ENCODE measurements at places on chromosomes 2 and 18.
A peak's percentile ranks its signal among the peaks of the same experiment; 100 is the strongest.

DNA sequence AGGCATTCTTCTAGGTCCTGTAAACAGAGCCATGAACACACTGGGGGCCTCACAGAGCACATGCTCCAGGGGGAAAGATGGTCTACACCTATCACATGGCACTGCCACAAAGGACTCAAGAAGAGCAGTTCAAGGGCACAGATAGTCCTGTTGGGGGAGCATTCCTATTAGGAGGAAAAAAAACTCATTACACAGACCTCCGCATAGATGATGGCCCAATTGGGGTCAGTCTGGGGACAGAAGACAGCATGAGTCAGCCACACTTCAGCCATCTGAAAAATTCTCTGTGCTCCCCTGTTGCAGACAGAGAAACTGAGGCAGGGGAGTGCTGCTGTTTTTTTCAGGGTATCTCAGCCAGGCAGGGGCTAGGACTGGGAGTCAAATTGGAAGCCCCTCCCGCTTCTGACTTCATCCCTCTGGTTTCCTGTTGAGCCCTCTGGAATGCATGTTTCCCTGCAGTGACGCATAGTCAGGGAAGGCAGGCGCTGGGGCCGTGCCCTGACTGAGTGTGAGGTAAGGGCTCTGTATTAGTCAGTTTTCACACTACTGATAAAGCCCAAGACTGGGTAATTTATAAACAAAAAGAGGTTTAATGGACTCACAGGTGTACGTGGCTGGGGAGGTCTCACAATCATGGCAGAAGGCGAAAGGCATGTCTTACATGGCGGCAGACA, 67.9 kb downstream of the RHOB start:
- peak; percentile 85 for DNase-seq

GRCh38 chr2:39409697-39410389, 27.2 kb downstream of the MAP4K3 start:
- DNase-seq = no peak

DNA sequence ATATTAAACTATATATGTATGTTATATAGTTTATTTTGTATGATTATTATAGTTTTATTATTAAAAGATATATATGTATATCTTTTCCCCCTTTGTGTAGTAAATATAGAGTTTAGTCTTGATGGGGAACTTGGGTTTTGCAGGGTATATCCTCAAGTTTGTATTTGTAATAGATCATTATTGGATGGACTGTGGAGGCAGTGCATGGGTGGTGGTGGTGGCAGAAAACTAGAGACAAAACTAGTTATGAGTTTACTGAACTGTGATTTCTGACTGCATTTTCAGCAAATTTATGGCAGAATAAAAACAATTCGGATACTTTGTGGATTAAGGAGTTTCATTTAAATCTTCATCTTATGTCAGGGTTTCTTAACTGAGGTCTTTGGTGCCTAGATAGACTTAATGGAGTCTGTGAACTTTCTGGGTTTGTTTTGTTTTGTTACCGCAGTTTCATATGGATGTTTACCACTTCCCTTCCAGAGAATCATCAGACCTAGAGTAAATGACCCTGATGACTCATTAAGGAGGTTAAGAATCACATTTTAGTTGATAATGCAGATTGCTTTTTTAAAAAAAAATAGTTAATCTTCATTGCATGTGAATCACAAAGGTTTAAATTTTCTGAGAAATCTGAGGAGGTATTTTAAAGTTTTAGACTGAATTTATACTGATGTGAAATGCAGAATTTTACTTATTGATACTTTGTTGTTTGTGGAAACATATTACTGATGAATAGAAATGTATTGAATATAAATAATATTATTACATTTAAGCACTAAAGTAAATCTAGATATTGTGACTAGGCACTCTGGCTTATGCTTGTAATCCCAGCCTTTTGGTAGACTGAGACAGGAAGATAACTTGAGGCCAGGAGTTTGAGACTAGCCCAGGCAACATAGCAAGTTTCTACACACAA, 14.5 kb downstream of the EPC2 start:
- DNase-seq = no peak

DNA sequence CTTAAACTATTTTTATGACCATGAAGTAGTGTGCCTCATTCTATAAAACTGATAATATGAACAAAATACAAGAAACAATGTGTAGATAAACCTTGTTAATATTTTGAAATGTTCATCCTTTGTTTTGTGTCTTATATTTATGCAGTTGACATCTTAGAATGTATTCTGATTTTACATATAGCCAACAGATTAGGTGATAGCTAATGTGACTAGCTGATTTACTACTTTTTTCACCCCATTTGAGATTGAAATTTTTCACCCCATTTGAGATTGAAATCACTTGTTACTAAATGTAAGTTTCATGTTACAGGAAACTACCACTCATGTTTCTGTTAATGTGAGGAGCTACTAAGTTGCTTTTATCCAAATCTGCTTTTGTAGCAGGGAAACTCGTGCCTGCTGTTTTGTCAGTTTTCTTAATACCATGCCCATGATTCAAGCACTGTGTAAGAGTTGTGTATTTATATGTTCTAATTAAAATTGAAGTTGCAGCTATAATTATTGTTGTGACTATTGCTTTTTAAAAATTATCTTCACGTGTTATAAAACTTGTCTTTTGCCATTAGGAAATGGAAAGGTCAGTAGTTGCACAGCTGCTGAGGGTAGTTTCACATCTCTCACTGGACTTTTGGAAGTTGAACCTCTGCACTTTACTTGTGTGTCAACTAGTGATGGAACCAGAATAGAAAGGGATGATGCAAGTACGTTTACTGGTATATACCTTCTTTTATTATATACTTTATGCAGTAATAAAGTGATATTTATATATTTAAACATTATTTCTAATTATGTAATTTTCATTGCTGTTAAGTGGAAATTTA, 96.6 kb downstream of the BIRC6 start:
- DNase-seq = no peak

GRCh38 chr2:160271171-160272086, 71.4 kb upstream of the ITGB6 start:
- DNase-seq = no peak

GRCh38 chr2:146893500-146894041, 951.3 kb upstream of the ACVR2A start:
- DNase-seq = no peak

GRCh38 chr2:158305501-158305900, 151.1 kb downstream of the CCDC148 start:
- no peak for DNase-seq

GRCh38 chr2:156470975-156471583, 34.9 kb downstream of the GPD2 start:
- DNase-seq = no peak

GRCh38 chr2:29397713-29398112, 282.5 kb downstream of the CLIP4 start:
- no peak for DNase-seq

GRCh38 chr2:74307720-74308119, 35.5 kb downstream of the SLC4A5 start:
- no peak for DNase-seq

- DNase-seq = no peak
These were observed 8.8 kb downstream of the PRLH start for GRCh38 chr2:237574894-237575868.

DNA sequence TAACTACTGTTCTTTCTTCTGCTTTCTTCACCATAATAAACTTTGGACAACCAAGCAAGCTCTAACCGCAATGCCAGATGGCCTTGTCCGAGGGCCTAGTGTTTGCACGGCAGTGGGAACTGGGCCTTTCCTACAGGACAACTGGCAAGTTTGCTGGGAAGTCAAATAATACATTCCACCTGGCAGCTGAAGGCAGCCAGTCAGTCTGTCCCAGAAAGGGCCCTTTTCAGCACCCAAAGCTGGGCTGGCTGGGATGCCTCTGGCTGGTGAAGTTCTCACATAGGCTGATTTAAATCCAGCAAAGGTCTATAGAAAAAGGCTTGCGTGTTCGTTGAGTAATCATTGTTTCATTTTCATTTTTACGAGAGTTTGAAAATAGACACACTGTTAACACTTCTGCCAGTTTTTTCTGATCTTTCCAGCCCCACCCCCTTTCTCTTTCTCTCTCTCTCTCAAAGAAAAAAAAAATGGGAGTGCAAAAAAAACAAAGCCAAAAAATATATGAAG, 110.0 kb upstream of the EPAS1 start:
- DNase-seq = no peak

DNA sequence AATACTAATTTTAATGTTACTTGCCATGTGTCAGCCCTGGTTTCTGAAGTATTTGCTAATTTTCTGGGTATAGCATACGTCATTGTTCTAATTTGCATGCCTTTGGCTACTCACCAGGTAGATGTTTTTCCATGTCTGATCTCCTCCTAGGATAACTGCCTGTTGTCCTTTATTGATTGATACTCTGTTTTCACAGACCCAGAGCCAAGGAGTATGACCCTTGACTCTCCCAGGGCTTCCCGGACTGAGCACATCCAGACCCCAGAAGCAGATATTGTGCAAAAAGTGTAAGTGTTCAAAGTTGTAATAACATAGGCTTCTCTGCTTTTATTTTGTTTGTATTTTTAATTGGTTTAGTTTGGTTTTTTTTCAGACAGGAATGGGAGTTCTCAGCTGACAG, 53.8 kb downstream of the SUMO1 start:
- DNase-seq = no peak

- DNase-seq = no peak
These were observed 1.3 kb upstream of the MOCOS start for GRCh38 chr18:36185901-36186460.

GRCh38 chr2:85409845-85410583, at the start of gene CAPG:
TSS of gene CAPG (minus strand) at chr2:85410366. CDS start at chr2:85402145, 8,221 bp downstream.
- DNase-seq = no peak

DNA sequence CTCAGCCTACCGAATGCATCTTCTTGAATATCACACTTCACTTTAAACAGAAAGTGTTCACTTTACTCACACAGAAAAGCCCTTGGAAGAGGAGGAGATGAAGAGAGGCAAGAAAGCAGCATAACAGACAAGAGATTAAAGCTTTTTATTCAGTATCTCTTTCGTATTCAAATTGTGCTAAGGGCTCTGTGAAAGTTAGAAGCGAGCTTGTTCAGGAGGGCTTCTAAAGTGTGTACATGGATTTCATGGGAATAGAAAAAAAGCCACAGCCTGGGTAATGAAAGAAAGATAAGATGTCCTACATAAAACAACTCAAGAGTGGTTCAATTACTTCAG, 531.9 kb downstream of the TMEM182 start:
- DNase-seq = no peak

DNA sequence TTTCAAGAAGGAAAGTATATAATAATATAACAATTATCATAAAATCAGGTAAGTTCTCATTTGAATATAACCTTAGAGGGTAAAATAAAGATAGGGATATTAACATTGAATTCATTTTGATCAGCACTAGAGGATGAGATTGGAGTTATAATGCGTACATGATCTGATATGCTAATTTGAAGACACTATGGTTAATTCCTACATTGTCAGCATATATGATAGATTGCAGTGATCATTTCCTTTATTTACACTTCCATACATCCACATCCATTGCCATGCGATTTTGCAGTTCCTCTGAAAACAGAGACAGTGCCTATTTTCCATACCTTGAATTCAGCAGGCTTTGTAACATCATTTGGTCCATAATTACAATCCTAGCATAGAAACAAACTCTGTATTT, 519.2 kb downstream of the CCDC85A start:
- DNase-seq = no peak

DNA sequence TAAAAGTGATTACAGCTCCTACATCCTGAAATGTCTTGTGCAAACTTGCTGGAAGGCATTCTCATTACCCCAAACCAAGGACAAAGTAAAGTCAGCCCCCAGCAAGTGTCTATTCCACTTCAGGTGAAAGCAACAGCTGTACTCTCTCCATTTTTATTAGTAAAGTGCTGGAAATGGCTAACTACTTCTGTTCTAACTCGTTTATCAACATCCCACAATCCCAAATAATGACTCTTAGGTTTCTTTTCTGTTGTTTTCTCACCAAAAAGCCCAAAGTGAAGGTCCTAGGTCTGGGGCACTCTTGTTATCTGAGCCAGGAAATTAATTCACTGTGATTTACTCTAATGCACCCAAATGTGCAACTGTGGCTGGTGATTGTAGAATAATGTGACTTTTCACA, 105.7 kb downstream of the LRRC30 start:
- no peak for DNase-seq

GRCh38 chr2:238336151-238336550, 15.8 kb downstream of the TRAF3IP1 start:
- no peak for DNase-seq

DNA sequence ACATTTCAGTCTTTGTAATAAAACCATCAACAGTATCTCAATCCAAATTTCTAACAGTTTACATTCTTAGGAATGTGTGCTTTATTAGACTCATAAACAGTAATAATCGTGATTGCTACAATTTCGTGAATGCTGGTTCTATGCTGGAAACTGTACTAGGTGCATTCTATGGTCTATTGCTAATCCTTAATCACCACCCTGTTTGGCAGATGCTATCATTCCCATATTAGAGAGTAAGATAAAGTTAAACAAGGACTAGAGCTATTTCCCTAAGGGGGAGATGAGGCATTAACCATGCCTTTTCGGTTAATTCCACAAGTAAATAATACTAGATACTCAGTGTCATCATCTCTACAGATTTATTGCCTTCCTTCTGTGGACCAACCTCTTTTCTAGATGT, 244.0 kb downstream of the PAX3 start:
- no peak for DNase-seq

GRCh38 chr2:68244456-68244855, 7.9 kb downstream of the PPP3R1 start:
- no peak for DNase-seq

GRCh38 chr2:4499316-4500030, 796.1 kb downstream of the DCDC2C start:
- DNase-seq = no peak

GRCh38 chr18:56146565-56146964, 491.8 kb downstream of the TXNL1 start:
- no peak for DNase-seq

DNA sequence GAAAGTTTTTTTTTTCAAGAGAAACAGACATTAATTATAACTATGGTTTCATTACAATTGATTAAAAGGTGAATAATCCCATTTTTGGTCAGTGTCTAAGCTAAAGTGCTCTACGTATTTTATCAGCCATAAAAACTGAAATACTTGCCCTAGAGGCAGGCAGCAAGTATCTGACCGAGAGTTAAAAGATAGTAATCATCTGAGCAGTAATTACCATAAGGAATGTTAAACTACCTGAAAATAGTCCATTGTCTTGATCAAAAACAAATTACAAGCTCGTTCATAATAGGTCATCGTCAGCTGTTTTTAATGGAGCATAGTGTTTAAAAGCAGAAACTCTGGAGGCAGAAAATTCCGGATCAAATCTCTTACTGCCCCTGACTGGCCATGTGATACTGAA, 105.7 kb upstream of the ZEB2 start:
- no peak for DNase-seq

GRCh38 chr2:74577448-74577847, 22.9 kb downstream of the DOK1 start:
- no peak for DNase-seq

GRCh38 chr2:169050476-169051240, 18.7 kb upstream of the DHRS9 start:
- no peak for DNase-seq

GRCh38 chr2:64795024-64795592, 141.4 kb upstream of the SERTAD2 start:
- DNase-seq = no peak

GRCh38 chr2:216960671-216961268, 100.9 kb upstream of the TNP1 start:
- DNase-seq = no peak

GRCh38 chr18:72808680-72809079, 59.1 kb downstream of the NETO1 start:
- no peak for DNase-seq

All from AG04449 (cell line).